ENCODE measurements at places on chromosomes 7 and 10.

DNA sequence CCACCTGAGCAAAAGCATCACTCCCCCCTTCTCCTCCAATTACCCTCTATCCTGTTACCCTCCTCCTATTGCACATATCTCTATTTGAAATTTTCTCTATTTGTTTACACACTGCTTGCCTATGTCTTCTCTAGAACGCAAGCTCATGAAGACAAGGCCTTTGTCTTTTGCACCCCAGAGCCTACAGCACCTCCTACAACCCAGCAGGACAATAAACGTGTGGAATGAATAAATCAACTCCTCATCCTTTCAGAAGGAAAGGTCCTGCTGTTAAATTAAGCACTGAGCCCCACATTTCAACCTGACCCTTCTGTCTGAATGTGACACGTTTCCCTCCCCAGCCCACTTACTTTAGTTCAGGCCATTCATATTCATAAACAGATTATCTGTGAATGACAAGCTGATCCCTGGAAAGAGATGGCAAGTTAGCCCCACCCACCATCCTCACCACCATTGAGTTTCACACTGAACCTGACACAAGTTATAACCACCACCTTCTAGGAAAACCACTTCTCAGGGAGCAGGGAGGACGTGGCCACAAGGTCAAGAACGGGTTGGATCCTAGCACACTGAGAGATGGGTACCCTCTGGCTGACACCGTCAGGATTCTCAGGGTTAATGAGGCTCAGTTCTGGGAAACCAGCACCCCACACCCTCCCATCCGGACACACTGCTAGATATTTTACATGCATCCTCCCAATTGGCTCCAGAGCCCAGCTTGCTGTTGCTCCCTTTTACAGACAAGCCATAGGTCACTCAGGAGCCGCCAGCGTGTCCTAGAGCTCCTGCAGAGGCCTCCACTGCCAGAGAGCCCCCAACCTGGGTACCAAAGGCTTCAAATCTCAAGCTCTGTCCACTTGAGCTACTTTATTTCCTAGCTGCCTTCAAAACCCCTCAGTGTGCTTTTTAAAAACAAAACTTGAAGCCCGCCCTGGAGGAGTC lies 934 bp downstream of the PRTFDC1 start:
- no peak for DNase-seq

GRCh38 chr7:80815733-80816132 lies 103.1 kb downstream of the SEMA3C start:
- no peak for DNase-seq

DNA sequence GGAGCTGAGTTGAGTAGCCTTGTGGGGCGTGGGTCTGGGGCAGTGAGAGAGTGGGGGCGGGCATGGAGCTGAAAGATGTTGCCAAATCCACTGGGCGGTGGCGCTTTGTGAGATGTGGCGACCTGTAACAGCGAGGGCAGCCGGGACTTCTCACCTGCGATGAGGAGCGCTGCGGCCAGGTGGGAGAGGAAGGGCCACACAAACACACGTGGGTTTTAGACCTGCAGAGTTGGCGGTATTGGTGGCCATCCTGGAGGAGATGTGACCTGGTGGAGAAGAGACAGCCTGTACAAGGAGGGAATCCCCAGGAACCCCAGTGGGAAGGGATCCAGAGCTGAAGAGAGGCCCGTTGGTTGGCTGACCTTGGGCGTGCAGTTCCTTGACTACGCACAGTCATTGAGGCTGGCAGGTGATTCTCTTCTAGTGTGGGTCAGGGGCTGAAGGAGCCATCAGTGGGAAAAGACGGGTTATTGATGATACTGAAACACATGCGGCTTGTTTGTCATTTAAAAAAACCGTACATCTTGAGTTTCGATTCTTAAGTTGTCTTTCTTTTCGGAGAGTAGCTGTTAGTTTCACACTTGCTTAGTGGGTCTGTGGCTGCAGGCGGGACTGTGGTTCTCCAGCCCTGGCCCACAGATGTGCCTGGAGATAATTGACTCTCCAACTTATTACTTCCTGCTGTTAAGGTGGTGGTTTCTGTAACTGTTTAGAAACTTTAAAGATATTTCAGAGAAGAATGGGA lies 2.4 kb downstream of the CHST12 start:
- no peak for DNase-seq

DNA sequence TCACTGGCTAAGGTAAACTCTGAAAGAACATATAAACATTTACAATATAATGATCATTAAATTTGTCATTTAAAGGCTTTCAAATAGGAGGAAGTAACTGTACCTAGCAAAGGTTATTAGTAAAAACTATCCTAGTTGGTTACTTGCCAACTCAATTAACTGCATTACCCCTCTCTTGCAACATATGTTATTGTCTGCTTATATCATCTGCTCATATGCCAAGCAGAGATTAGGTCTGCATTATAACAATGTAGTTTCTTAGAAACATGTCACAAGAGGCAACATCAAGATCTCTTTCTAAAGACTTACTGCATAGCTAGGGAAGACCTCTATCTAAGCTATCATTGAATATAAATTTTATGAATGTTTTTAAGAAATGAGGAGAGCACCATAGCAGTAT lies 132.5 kb downstream of the RELN start:
- DNase-seq = no peak

- no peak for DNase-seq
Observed at GRCh38 chr7:52423251-52423650, 612.2 kb upstream of the POM121L12 start.

GRCh38 chr10:1380088-1380671 lies 324.0 kb downstream of the WDR37 start:
- no peak for DNase-seq

- no peak for DNase-seq
Observed at GRCh38 chr10:33453081-33454025, 118.9 kb upstream of the NRP1 start.
